ENCODE measurements at places on chromosomes 7 and 10. TPM values are rescaled to one million over a fixed set of nuclear protein-coding genes. Genes with fewer than 3 reads are reported as not detected.

The SNX8 gene
- 60.1 TPM for total RNA-seq

The CLEC2L gene
- total RNA-seq = not detected

The SHH gene
- total RNA-seq = 2.7 TPM

The GJD4 gene
- total RNA-seq = not detected

The DLX6 gene
- not detected for total RNA-seq

The PBLD gene
- total RNA-seq = 3.0 TPM

The ARF5 gene
- total RNA-seq = 159 TPM

The GNG11 gene
- 35.6 TPM for total RNA-seq

The CTNNA3 gene
- total RNA-seq = not detected

The ZNF365 gene
- total RNA-seq = 0.92 TPM

The GPR146 gene
- total RNA-seq = 2.8 TPM

The RBM20 gene
- 1.4 TPM for total RNA-seq

The SPDYE2 gene
- not detected for total RNA-seq

The GPR26 gene
- total RNA-seq = not detected

The GNAI1 gene
- total RNA-seq = 39.4 TPM

The SPDYE1 gene
- not detected for total RNA-seq

The SYT15 gene
- 3.0 TPM for total RNA-seq

The ASAH2 gene
- 3.2 TPM for total RNA-seq

The CYP2C19 gene
- total RNA-seq = not detected

The CTAGE6 gene
- not detected for total RNA-seq

The CPA5 gene
- total RNA-seq = not detected

The RARRES2 gene
- not detected for total RNA-seq

The SEM1 gene
- 390 TPM for total RNA-seq

The UPK3B gene
- total RNA-seq = 20.7 TPM

The FANK1 gene
- 3.0 TPM for total RNA-seq

The C10orf105 gene
- total RNA-seq = not detected

The DGKB gene
- not detected for total RNA-seq

The EN2 gene
- 1.0 TPM for total RNA-seq

The CLRN3 gene
- not detected for total RNA-seq

The VGF gene
- 15.1 TPM for total RNA-seq

The MINPP1 gene
- total RNA-seq = 27.6 TPM

The CHN2 gene
- not detected for total RNA-seq

The UBTD1 gene
- total RNA-seq = 19.5 TPM

The NUTM2E gene
- 0.59 TPM for total RNA-seq

The IGFBP1 gene
- 26.0 TPM for total RNA-seq

The CTAGE8 gene
- not detected for total RNA-seq

The GATA3 gene
- total RNA-seq = 4.0 TPM

The LYZL2 gene
- not detected for total RNA-seq

The ZNF853 gene
- total RNA-seq = 2.9 TPM

The MMP21 gene
- not detected for total RNA-seq

The SPACDR gene
- 0.73 TPM for total RNA-seq

The SFXN2 gene
- 2.1 TPM for total RNA-seq

The CFAP46 gene
- total RNA-seq = 1.1 TPM

The CRHR2 gene
- total RNA-seq = not detected

The SAMD8 gene
- 4.7 TPM for total RNA-seq

The NAT16 gene
- 0.06 TPM for total RNA-seq

The FAM237B gene
- total RNA-seq = not detected

The ITIH5 gene
- not detected for total RNA-seq

The ITPRID1 gene
- not detected for total RNA-seq

The SEMA3E gene
- 2.1 TPM for total RNA-seq

All from A549 treated with RU486 at 1 μM for 4 hours (cell line).